ENCODE measurements at places on chromosomes 4 and X.

DNA sequence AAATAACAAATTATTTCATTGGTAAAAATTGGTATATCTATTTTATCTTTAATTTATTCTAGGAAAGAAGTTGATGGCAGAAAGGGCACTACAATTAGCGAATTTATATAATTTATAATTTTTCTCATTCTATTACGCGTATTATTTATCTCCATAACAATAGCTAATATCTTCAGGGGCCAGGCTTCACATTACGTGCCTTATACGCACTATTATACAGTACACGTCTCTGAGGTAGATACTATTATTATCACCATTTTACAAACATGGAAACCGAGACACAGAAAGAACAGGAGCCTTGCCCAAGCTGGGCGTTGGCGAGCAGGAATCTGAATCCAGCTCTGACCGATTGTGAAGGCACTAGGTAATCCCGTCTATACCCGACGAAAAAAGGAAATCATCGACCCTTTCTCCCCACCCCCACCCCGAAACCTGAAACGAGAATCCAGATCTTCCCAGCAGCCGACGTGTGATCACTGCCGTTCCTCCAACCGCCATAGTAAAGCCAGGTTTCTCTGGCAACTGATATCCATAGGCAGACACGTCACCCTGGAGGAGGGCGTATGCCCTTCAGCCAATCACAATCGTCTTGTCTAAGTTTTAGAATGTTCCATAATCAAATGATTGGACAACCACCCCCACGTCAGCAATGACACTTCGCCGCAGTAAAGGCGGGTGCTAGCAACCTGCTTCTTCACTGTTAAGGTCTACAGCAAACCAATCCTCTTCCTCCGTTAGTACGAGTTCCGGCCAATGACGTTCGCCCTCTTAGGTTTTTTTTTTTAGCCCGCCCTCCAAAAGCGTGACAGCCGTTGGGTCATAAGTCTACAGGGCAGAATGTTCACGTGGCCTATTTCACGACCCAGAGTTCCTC, at the start of gene MORF4L2:
Gene MORF4L2 (minus strand): TSS at position 501 of the 874 bp plus-strand sequence. CDS start 9,672 bp downstream, outside the sequence.
- DNase-seq = no peak

GRCh38 chrX:78957049-78957767, 12.0 kb downstream of the P2RY10 start:
- no peak for DNase-seq

DNA sequence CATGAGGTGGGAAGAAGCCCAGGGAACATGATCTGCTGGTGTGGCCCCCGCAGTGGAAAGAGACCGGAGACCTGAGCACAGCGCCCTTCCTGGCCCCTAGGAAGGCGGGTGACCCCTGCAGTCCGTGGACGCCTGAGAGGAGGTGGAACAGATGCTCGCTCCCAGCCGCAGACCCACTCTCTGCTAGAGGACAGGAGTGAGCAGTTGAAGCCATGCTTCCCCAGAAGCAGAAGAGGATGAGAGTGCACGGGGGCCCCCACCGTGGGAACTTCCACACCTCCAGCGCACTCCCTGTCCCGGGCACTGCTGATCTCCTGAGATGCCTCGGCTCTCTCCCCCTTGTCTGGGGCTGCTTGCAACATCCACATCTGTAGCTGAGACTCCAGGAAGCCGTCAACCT, 62.2 kb downstream of the GPR143 start:
- no peak for DNase-seq

- no peak for DNase-seq
Measured at GRCh38 chr4:172352356-172352755, 539.2 kb downstream of the GALNTL6 start.

- DNase-seq = no peak
Measured at GRCh38 chr4:42906891-42907759, 14.6 kb downstream of the GRXCR1 start.

- no peak for DNase-seq
Measured at GRCh38 chrX:120456973-120457372, 12.1 kb downstream of the LAMP2 start.

GRCh38 chr4:176286728-176287127, 17.7 kb upstream of the ASB5 start:
- DNase-seq = no peak

Data from cortex of kidney (tissue), 1 donor.